Epithelial cell of proximal tubule (primary cell): ENCODE measurements at places on chromosomes 11 and 22. TPM values are rescaled to one million over a fixed set of nuclear protein-coding genes. Genes with fewer than 3 reads are reported as not detected.
A peak's percentile ranks its signal among the peaks of the same experiment; 100 is the strongest.

GRCh38 chr11:57473285-57473841 is 13.0 kb downstream of the RTN4RL2 start:
- DNase-seq, result no peak

GRCh38 chr11:121515335-121515671 is 62.5 kb upstream of the SORL1-AS1 start:
- no peak for DNase-seq

- no peak for DNase-seq
Measured at GRCh38 chr22:49046000-49046545, 781.6 kb downstream of the BRD1 start.

DNA sequence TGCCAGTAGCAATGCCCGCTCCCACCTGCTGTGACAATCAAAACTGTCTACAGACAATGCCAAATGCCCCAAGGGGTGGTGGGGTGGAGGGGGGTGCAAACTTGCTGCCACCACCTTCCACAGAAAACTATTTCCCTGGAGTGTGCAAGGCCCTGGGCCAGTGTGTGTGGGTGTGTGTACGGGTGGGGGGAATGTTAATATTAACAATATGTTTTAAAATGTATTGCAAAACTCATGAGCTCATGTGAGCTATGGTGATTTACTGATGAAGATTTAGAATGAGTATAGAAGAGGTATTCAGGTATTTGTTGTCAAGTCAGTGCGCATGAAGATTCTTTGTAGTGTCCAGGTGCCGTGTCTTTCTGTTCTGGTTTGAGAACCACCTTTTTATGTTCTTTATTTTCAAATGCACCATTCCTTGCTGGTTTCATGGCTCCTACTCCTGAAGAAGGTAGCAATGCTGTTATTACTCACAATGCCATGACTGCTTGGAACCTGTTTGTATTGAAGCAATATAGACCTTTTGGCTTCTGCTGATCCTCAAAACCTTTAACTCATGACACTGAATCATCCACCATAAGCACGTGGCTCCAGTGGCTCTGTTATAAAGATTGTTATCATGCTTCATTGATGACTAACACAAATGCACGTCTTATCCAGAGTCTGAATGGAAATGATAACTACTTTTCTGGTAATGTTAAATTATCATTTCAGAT is 29.9 kb upstream of the AQP11 start:
- DNase-seq, result peak; percentile 77

DNA sequence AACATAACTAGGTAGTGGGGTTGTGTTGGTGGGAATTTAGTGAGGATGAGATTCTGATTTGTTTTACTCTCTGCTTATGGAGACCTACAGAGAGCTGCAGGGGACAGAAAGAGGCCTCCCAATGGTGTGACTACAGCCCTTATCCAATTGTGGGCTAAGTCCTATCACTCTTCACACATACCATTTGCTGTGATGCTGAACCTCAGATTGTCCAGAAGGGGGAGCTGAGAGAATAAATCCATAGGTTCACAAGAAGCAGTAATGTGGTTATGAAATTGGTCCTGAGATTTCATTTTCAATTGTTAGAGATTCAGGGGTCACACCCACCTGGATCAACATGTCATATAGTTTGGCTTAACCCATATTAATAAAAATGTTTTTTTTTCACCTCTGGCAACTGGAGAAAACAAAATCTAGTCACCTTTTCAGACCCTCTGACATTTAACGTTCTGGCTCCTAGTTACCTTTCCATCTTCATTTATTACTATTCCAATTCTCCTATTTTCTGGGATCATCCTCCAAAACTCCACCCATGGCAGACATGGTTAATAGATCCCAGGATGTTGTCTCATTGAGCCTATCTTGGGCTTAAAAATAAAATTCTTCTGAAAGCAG is 53.3 kb upstream of the PTPN5 start:
- no peak for DNase-seq

DNA sequence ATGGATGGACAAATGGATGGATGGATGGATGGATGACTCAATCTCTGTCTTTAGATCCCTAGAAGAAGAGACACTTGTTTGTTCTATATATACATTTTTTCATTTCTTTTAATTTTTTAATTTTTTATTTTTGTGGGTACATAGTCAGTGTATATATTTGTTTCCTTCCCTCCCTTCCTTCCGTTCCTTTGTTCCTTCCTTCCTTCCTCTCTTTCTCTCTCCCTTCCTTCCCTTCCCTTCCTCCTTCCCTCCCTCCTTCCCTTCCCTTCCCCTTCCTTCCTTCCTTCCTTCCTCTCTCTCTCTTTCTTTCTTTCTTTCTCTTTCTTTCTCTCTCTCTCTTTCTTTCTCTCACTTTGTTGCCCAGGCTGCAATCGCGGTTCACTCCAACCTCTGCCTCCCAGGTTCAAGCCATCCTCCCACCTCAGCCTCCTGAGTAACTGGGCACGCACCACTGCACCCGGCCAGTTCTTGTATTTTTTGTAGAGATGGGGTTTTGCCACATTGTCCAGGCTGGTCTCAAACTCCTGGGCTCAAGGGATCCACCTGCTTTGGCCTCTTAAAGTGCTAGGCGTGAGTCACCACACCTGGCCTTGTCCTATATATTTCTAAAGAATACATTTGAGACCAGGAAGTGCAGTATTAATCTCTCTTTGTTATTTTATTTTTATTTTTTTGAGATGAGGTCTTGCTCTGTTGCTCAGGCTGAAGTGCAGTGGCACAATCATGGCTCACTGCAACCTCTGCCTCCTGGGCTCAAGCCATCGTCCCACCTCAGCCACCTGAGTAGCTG is 42.5 kb upstream of the AQP11 start:
- no peak for DNase-seq

The CHEK2 gene
- 13.1 and 19.9 TPM in 2 replicates for total RNA-seq

The SAA1 gene
- total RNA-seq, result 46.7 and 69.7 TPM in 2 replicates

The NUMA1 gene
- total RNA-seq, result 116 TPM in 2 replicates

The ACAT1 gene
- total RNA-seq, result 76.2 and 87.9 TPM in 2 replicates

The APOL4 gene
- total RNA-seq, result 0.07 TPM in 1 of 2 replicates, not detected in the other
